DMS 273 treated with DMSO at 0.1 percent for 48 hours (cell line): ENCODE measurements at places on chromosomes 13 and 19.

GRCh38 chr19:55261671-55262126 lies 2.9 kb upstream of the PPP6R1 start:
- no peak for DNase-seq

DNA sequence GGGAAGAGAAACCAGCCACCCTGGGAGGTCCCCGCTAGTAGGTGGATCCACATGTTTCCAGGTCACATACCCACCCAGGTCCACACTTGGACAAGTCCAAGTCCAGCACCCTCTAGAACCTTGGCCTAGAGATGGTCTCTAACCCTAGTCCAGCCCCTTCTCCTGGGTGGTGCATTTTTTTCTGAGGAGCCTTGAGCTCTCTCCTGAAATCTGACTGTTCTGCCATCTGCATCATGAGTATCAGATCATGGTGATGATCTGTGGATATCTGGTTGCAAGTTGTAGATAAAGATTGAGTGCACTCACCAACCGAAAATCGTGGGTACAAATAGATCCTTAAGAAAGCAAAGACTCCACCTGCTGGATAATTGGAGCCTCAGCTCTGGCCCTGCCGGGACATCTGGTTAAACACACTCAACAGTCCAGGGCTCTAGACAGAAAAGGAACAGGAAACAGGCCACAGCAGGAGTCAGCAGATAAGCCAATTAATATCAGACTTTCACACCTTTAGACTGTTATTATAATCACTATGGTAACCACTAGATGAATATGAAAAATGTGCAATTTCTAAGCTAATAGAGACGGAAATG lies 41.1 kb downstream of the GPR12 start:
- no peak for DNase-seq

DNA sequence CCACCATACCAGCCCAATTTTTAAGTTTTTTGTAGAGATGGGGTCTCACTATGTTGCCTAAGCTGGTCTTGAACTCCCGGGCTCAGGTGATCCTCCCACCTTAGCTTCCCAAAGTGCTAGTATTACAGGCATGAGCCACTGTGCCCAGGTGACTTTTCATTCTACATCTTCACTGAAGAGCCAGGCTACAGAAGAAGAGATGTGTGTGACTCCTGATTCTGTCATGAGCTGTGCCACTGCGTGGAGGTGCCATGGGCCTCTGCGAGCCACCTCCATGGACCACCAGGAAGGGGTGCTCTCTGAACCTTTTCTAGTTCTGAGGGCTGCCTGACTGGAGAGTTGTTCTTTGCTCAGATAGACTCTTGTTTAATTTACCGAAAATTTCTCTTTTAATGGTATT lies 56.6 kb upstream of the RANBP3 start:
- DNase-seq = no peak

DNA sequence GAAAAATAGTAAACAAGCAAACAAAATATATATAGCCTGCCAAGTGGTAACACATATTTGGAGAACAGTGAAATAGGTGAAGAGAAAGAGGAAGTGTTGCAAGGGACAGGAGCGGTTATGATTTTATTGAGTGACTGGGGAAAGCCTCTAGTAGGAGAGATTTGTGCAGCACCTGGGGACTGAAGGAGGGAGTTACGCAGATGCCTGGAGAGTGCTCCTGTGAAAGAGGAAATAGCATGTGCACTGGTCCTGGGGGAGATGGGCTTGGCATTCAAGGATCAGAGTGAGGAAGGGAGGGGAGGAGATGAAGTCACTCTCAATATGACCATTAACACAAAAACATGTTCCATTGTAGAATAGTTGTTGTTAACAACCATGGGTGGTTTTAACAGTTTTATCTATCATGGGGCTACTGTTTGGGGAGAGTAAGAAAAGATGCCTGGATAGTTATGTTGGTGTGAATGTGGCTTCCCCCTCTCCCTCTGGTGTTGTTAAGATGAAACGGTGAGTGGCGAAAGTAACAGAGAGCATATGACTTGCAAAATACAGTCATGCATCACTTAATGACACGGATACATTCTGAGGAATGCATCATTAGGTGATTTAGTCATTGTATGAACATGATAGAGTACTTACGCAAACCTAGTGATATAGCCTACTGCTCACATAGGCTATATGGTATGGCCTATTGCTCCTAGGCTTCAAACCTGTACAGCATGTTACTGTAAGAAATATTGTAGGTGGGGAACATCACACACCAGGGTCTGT lies 251.7 kb upstream of the ARGLU1 start:
- no peak for DNase-seq

GRCh38 chr19:28519218-28519779 lies 693.7 kb downstream of the UQCRFS1 start:
- no peak for DNase-seq

- DNase-seq = peak; percentile 96
These were observed 700 bp upstream of the SLC25A23 start for GRCh38 chr19:6460099-6460884.

- no peak for DNase-seq
These were observed 194.7 kb downstream of the B3GLCT start for GRCh38 chr13:31394506-31394905.

DNA sequence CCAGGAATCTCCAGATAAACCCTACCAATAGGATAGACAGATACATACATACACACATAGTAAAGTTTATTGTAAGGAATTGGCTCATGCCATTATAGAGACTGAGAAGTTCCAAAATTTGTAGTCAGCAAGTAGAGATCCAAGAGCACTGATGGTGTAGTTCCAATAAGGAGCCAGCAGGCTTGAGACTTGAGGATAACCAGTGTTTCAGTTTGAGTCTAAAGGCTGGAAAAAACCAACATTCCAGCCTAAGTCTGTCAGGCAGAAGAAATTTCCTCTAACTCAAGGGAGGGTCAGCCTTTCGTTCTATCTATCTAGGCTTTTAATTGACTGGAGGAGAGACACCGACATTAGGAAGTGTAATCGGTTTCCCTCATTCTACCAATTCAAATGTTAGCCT lies 110.2 kb upstream of the TSHZ3 start:
- DNase-seq = no peak

- no peak for DNase-seq
These were observed 19.5 kb downstream of the N4BP2L1 start for GRCh38 chr13:32408296-32409000.

- DNase-seq = no peak
These were observed 14.4 kb downstream of the CDC16 start for GRCh38 chr13:114249077-114249476.

DNA sequence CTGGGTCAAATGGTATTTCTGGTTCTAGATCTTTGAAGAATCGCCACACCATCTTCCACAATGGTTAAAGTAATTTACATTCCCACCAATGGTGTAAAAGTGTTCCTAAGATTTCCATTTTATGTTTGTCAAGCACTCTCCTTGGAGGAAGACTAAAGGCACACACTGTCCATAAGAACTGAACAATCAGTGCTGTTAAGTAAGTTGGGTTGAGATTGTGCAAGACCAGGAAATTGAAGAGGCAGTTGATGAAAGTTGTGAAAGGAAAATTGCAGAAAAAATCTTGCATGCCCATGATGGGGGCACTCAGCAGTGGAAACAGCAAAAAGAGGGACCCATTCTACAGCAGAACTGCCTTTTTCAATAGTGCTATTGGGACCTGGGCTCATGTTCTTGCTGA lies 323.6 kb downstream of the DLEU7 start:
- no peak for DNase-seq

DNA sequence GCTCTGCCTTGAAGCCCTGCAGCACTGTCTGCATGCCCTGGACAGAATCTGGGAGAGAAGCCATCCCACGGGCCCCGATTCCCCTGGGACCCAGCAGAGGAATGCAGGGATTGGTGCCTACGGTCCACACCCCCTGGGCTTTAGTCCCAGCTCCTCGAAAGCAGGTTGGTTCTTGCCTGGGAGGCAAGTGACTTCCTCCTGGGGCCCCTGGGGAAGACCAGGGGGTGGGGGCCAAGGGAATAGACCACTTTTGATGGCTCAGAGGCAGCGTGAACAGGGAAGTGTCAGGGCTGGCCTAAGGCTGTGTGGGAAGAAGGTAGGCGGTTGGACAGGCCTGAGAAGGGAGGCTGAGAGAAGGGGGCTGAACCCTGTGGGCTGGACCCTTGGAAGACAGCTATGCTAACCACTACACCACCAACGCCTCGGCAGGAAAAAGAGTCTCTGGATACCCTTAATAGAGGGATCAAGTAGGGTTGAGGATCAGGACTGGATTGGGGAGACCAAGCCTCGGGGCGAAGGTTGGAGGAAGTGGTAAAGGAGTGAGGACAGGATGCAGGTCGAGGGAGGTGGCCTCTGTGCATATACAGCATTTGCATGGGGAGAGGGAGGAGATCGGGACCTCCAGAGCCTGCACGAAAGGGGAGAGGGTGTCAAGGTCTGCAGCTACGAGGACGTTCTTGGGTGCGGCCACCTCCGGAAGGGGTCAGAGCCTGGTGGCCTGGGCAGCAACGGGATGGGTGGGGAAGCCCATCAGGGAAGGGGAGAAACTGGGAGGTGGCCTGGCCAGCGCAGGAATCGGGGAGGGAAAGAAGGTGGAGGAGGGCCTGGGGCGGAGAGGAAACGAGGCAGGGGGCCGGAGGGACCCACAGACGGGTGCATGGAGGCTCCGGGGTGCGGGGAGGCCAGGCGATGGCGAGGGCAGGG lies 709 bp downstream of the DPP9 start:
- no peak for DNase-seq

DNA sequence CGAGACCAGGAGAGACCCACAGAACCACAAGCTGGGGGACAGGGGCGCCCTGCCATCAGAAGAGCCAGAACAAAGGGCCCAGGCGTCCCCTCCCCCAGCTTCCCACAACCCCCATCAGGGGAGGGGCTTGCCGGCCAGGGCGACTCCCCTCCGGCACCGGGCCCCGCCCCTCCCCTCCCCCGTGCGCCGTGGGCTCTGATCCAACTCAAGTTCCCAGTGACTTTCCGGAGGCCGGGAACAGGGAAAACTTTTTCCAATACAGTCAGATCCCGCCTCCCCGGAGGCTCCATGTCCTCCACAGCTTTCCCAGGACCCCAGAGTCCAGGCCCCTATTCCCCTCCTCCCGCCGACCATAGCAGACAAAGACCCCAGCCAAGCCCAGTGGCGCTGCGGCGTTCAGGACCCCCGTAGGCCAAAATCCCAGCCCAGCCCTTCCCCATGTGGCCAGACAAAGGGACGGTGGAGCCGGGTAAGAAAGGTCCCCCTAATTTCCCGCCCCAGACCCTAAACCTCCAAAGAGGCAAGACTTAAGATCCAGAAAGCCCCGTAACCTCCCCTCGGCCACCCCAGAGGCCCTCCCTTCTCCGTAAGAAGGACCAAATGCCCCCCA lies 673 bp downstream of the TEAD2 start:
- peak; percentile 4 for DNase-seq

- no peak for DNase-seq
These were observed 12.6 kb upstream of the DCLK1 start for GRCh38 chr13:36143738-36144137.

- no peak for DNase-seq
These were observed 27.7 kb downstream of the LCP1 start for GRCh38 chr13:46154136-46154801.

- DNase-seq = no peak
These were observed 265.6 kb downstream of the TDRD3 start for GRCh38 chr13:60662595-60662994.

DNA sequence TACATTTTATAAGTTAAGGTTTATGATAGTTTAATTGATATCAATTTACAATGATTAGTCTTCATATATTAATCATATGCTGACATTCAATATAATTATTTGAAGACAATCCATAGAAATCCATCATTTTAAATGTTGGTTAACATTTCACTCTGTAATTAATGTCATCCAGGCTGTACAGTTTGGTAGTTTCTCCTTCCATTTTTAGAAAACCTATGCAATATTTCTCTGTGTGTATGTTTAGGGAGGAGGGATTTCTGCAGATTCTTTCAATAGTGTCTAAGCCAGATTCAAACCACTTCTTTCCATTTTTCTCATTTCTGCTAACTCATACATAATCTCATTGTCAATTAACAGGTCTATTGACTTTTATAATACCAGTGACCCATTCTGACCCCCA lies 1159.0 kb upstream of the ATXN8OS start:
- DNase-seq = no peak

DNA sequence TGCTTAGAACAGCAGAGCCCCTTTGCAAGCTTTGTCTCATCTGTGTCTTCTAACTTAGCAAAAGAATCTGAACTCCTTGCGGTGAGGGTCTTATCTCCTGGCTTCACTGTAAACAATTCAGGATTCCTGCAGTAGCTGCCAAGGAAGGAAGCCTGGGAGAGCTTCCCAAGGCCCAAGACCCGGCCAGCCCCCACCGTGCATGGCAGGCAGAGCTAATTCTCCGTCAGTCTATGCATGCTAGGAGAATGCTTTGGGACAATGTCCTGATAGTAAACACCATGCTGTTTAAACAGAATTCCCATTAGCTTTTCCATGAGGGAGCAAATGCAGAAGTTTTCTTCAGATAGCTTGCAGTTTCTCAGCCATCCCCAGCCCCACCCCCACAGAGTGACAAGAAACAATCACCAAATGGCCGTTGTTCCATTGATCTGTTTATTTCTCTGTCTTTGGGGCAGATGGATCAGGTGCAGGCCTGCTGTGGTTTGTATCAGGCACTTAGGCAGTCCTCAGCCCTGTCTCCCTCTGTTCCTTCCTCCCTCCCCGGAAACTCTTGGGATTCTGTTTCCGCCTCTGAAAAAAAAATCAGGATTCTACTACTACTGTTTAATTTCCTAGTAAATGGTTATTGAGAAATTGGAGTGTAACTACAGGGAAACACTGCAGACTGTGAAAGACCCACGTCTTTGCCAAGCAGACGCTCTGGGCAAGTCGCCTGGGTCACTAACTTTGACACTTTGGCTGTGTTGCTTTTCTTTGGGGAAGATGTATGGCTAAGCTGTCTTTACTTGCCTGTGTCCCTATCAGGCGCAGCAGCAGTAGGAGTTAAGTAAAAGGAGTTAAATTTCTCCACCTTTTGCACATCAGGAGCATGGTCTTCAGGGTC lies 40.7 kb upstream of the SPATA13 start:
- DNase-seq = no peak

GRCh38 chr19:18020212-18021085 lies 12.5 kb downstream of the ARRDC2 start:
- no peak for DNase-seq

GRCh38 chr19:54477650-54478049 lies 4.6 kb upstream of the CDC42EP5 start:
- no peak for DNase-seq

DNA sequence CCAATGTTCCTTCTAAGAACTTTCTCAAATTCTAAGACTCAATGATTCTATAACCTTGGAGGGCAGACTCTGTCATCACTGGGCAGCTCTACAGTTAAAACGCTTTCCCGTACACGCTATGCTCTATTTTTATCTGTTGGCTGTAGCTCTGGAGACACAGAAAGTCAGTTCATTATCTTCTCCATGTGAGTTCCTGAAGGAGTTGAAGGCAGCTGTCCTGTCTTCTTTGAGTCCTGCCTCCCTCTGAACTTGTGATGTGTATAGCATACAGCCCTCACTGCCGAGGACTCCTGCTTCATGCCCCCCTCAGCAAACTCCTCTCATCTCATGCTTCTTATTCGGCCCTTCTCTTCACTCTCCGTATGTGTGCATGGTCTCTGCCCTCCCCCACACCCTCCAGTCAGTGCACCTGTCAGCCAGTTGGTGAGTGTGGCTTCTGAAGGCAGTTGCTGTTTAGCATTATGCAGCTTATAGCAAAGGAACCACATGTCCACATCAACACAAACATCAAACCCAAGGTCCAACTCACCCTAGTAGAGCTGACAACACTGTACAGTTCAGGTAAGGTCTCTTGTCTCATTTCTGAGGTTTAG lies 504.9 kb downstream of the DIAPH3 start:
- no peak for DNase-seq
